Spinal cord (tissue), 10 donors: ENCODE measurements at places on chromosomes 13 and 19. TPM values are rescaled to one million over a fixed set of nuclear protein-coding genes. Genes with fewer than 3 reads are reported as not detected.

GRCh38 chr13:30617315-30618185 is at the start of gene USPL1:
TSS of gene USPL1 (plus strand) at chr13:30617920. CDS start at chr13:30621141, 3,221 bp downstream.
- no peaks in the 10 kb centered on the region for H3K4me1 ChIP-seq
- H3K27me3 ChIP-seq, result no peaks in the 10 kb centered on the region
- peak within 1 kb of the TSS; percentile 79 for H3K4me3 ChIP-seq
- H3K27ac ChIP-seq, result peak within 1 kb of the TSS; percentile 100

DNA sequence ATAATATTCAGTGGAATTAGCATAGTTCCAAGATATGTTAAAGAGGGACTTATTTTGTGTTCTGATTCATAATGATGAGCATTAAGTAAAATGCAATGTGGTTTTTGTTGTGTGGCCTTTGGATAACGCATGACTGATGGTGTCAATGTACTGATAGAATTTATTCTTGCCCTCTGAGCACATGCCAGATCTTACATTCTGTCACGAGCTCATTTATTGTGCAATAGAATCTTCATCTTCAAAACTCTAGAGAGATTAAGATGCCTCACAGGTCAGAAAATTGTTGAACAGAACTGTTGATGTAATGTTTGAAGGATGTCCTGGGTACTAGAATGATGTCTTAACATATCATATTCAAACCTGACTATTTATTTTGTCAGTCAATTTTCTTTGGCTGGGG is 148.0 kb upstream of the HTR2A start:
- H3K4me3 ChIP-seq, result no peak overlapping the region
- H3K36me3 ChIP-seq, result no peaks in the 10 kb centered on the region
- H3K27ac ChIP-seq, result no peak overlapping the region
- no peaks in the 10 kb centered on the region for H3K4me1 ChIP-seq
- DNase-seq, result no peak
- no peaks in the 10 kb centered on the region for H3K27me3 ChIP-seq

GRCh38 chr13:23348262-23349127 is 85.0 kb downstream of the SACS start:
- peaks cover 8% of the 10 kb centered on the region for H3K36me3 ChIP-seq
- H3K27me3 ChIP-seq, result no peaks in the 10 kb centered on the region
- H3K27ac ChIP-seq, result no peak overlapping the region
- no peak overlapping the region for H3K4me3 ChIP-seq
- DNase-seq, result no peak

DNA sequence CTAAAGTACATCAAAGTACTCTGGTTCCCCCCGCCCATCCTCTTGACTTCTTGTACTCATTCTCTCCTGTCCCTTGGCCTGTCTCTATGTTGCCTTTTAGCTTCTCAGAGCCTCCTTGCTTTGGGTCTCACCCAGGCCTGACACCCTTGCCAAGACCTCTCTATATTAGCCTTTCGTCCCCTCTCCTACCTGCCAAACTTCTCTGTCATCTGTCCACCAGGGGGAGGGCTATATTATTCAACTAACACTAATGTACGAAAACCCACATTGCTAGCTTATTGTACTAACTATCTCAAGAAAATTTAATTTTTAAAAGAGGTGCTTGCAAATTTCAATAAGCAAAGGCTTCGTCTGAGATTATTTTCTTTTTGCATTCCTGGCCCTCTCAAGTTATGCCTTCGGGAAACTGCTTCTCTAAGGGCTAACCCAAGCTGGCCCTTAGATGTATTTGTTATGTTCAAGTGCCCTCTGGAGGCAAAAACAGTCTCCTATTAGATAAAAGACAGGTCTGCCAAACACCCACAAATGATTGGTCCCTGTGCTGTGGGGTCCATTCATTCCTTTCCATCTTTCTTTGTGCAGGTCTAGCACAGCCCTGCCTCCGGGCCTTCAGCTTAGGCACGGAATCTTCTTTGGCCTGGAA is 6.3 kb upstream of the MRPS31 start:
- no peaks in the 10 kb centered on the region for H3K27me3 ChIP-seq
- no peak overlapping the region for H3K4me3 ChIP-seq
- no peaks in the 10 kb centered on the region for H3K36me3 ChIP-seq
- H3K27ac ChIP-seq, result no peak overlapping the region
- peak; percentile 4 for DNase-seq

DNA sequence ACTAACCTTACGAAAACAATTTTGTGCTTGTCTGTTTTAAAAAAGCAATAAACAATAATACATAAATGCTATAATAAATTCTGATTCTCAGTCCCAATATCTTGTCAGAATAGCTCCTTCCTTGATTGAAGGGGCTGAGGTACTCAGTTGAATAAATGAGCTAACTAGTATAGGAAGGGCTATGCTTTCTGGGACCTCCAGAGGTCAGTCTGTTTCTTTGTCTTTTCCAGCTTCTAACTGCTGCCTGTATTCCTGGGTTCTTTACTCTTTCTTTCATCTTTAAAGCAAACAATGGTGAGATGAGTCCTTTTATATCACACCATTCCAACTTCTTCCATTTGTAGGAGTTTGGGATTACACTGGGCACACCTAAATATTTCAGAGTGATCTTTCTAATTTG is 1297.0 kb upstream of the ATXN8OS start:
- DNase-seq, result no peak
- no peak overlapping the region for H3K4me3 ChIP-seq
- H3K4me1 ChIP-seq, result no peaks in the 10 kb centered on the region
- H3K27ac ChIP-seq, result no peak overlapping the region
- no peaks in the 10 kb centered on the region for H3K27me3 ChIP-seq

DNA sequence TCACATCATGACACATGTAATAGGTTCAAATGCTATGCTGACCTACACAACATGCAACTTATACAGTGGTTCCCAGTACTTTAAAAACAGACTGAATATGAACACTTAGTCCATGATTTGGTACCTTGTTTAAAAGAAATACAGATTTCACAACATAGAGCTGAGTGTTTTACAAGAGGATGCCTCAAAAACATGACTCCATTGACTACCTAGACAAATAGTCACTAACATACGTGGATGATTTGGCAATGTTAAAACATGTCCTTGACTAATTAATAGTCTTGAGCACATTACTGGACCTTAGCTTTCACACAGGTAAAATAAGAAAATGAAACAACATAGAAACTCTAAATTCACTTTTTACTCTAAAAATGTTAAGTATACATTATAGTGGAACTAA is 300.1 kb downstream of the DIAPH3 start:
- no peak for DNase-seq
- no peak overlapping the region for H3K4me3 ChIP-seq
- no peaks in the 10 kb centered on the region for H3K27me3 ChIP-seq
- no peaks in the 10 kb centered on the region for H3K4me1 ChIP-seq

- H3K27ac ChIP-seq, result no peak overlapping the region
- peaks cover 6% of the 10 kb centered on the region for H3K36me3 ChIP-seq
- no peak for DNase-seq
- no peak overlapping the region for H3K4me3 ChIP-seq
- no peaks in the 10 kb centered on the region for H3K27me3 ChIP-seq
- peaks cover 31% of the 10 kb centered on the region for H3K4me1 ChIP-seq
Measured at GRCh38 chr19:31344403-31344802, 4.8 kb downstream of the TSHZ3 start.

DNA sequence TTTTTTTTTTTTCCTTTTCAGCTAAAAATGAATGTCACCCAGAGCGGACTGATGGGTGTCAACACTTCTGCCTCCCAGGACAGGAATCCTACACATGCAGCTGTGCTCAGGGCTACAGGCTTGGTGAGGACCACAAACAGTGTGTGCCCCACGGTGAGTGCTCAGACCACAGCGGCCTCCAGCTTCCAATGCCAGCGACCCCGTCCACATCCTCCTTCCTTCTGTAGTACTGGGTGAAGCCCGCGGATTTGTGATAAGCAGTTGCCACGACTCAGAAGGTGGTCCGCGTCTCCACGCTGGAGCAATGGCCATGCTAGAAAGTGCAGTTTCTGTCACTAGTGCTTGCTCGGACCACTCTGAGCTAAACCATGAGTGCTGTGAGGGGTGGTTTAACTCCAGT is 6.0 kb downstream of the PROZ start:
- H3K4me3 ChIP-seq, result no peak overlapping the region
- H3K4me1 ChIP-seq, result peaks cover 9% of the 10 kb centered on the region
- DNase-seq, result no peak
- H3K27me3 ChIP-seq, result peaks cover 16% of the 10 kb centered on the region
- peaks cover 2% of the 10 kb centered on the region for H3K36me3 ChIP-seq
- no peak overlapping the region for H3K27ac ChIP-seq

CBARP gene
- total RNA-seq, result 2.7 TPM

METTL21C gene
- 0.39 TPM for total RNA-seq

IL4I1 gene
- total RNA-seq, result 0.33 TPM

CERS1 gene
- total RNA-seq, result 22.5 TPM

RASIP1 gene
- 11.9 TPM for total RNA-seq

C1QTNF9B gene
- total RNA-seq, result 0.10 TPM

UBE2L5 gene
- not detected for total RNA-seq

TBCB gene
- total RNA-seq, result 184 TPM

ADGRE3 gene
- total RNA-seq, result not detected

CEACAM3 gene
- total RNA-seq, result not detected

FGF9 gene
- 5.1 TPM for total RNA-seq

APBA3 gene
- total RNA-seq, result 19.9 TPM

STAP2 gene
- total RNA-seq, result 3.2 TPM

NCR1 gene
- not detected for total RNA-seq
